ENCODE measurements at places on chromosomes 11 and 22. TPM values are rescaled to one million over a fixed set of nuclear protein-coding genes. Genes with fewer than 3 reads are reported as not detected.

Gene SYCE3
- total RNA-seq, result not detected

Gene WBP2NL
- total RNA-seq, result 0.60 TPM

Gene SLC1A2
- not detected for total RNA-seq

Gene IFITM10
- total RNA-seq, result 0.96 TPM

Gene MFNG
- 4.3 TPM for total RNA-seq

Gene MIAT
- 1.1 TPM for total RNA-seq

Gene SMC1B
- total RNA-seq, result not detected

Gene ACR
- total RNA-seq, result 0.40 TPM

Gene CTSW
- not detected for total RNA-seq

Gene CRYBB3
- 0.64 TPM for total RNA-seq

Gene OR51B2
- total RNA-seq, result not detected

Gene ROM1
- 4.9 TPM for total RNA-seq

Gene DLG2
- total RNA-seq, result 6.3 TPM

Gene C11orf52
- 3.5 TPM for total RNA-seq

Gene SLC25A45
- total RNA-seq, result 3.4 TPM

Gene ASCL3
- not detected for total RNA-seq

Gene OR52A1
- not detected for total RNA-seq

All from esophagus mucosa (tissue), 1 donor.